ENCODE measurements at places on chromosomes 16 and 17.
A peak's percentile ranks its signal among the peaks of the same experiment; 100 is the strongest.

- no peak for DNase-seq
Observed at GRCh38 chr17:61065263-61065773, 334.3 kb upstream of the TBX2 start.

- no peak for DNase-seq
Observed at GRCh38 chr16:58885528-58886170, 151.5 kb upstream of the GOT2 start.

GRCh38 chr16:65661558-65661957 is 539.7 kb upstream of the CDH11 start:
- DNase-seq = no peak

DNA sequence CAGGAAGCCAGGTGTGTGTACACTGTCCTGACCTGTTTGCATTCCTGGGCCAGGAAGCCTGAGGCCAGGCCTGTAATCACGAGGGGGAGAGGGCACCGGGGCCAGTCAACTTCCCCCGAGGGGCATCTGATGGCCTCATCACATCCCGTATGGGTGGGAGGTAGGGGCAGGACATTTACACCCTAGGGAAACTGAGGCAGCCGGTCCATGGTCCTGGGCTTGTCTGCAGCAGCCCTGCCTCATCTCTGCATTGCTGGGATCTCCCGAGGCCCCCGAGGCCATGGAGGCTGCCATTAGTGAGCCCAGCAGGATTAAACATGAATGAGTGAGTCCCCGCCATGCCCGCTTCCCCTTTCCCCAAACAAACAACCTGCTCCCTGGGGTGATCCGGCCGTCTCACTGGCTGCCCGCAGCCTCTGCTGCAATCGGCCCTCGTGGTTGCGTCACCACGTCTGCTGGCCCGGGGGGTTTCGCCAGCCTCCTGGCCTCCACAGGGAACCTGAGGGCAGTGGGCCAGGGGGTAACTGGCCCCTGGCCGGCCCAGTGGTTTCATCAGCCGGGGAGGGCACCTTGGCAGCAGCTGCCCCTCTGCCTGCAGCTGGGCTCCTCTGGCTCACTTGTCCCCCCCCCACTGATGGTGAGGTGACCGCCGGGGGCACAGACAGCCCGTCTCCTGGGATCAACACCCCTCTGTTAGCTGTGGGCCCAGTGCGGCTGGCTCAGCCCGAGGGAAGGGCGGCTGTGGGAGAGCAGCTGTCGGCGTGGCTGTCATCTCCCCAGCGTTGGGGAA is 88.3 kb upstream of the GSE1 start:
- no peak for DNase-seq

DNA sequence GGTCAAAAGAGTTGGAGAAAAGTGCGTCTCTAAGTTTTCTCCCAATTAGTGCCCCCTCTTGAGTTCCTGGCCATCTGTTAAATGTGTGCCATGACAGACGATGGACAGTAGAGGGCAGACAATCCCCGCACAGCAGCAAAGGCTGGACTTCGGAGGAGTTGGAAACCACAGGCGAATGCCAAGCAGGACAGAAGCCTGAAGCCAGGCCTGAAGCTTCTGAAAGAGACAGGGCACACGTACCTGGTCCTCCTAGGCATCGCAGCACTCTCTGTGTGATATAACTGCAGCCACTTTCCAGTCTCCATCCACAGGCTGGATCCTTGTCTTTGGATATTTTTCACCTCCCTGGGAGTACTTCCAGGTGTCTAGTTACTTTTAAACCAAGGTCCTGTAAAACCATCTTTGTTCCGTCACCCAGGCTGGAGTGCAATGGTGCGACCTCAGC is 14.5 kb downstream of the C17orf100 start:
- DNase-seq = peak; percentile 60

- DNase-seq = no peak
Observed at GRCh38 chr17:79829004-79829403, 10.2 kb downstream of the CBX4 start.

DNA sequence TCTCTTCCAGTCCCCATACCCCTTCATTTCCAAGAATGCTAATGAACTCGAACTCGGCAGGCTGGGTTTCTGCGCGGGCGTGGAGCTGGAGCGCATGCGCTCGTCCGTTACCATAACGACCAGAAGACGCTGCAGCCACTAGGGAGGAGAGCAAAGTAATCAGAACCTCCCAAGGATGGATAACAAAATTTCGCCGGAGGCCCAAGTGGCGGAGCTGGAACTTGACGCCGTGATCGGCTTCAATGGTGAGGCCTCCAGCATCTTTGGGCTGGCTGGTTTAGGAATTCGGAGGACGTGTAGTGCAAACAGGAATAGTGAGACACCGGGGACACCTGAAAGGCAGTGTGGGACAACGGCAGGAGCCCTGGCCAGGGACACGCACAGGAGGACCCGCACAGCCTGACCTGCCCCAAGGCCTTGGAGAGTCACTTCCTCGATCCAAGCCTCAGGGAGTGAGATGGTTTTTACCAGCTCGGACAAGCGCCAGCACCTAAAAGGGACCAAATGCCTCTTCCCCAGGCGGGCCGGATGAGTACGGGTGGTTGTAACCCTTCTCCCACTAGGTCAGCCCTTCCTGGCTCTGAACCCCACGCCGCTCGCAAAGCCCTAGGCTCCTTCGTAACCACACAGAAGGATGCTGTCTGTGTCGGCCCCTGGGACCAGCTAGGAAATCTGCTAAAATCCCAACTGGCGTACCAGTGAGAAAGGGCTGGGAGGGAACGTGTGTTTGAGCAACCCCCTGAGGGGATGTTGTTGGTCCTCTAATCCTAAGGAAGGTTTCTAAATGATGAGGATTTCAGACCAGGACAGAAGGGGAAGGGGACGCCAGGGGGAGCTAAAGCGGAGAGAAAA is at the start of gene CFAP52:
Gene CFAP52, plus strand, starts transcription at position 122 of the 852 bp plus-strand sequence. Its CDS starts 54 bp downstream, at position 176.
- peak; percentile 50 for DNase-seq

- no peak for DNase-seq
Observed at GRCh38 chr17:74430706-74431567, 951 bp upstream of the GPRC5C start.

GRCh38 chr17:4585638-4585994 is 1.3 kb downstream of the SMTNL2 start:
- no peak for DNase-seq

DNA sequence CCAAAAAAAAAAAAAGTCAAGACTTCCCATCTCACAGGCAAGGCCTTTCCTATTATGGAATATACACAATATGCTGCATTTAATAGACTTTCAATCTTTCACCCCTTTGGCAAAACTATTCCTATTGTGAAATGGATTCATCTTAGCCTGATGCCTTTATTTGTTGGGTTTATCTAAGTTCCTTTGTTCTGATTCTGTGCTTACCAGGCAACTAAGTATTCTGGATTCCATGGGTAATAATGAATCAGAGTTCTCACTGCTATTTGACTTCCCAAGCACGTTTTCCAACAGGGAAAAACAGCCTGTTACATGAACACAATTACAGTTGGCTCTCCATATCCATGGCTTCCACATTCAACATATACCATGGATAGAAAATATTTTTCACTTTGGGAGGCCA is 135.5 kb downstream of the MYO1D start:
- no peak for DNase-seq

GRCh38 chr16:55901566-55902217 is 26.5 kb upstream of the CES5A start:
- DNase-seq = no peak

DNA sequence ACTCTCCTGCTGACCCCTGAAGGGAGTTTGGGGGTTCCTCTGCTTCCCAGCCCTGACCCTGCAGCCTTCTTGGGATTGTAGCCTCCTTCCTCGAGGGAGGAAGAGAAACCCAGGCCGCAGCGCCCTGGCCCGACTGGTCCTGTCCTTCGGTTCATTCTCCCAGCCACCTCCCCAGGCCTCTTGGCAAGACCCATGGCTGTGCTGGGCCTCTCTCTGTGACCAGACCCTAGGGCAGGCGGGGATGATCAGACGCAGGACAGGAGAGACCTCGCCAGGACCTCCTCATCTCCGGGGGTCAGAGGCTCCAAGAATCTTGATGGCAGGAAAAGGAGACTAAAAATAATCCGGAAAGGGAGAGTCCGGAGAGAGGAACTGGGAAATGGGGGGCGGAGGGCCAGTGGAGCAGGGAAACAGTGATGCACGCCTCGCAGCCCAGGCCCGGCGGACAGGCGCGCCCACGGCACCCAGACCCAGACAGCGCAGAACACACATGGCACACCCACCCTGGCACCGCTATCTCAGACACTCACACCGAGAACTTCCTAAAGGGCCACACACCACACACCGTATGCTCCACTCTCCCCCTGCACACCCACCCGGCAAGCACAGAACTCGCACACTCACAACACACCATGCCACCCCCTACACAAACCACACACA is 1.2 kb downstream of the ARHGEF15 start:
- DNase-seq = no peak

DNA sequence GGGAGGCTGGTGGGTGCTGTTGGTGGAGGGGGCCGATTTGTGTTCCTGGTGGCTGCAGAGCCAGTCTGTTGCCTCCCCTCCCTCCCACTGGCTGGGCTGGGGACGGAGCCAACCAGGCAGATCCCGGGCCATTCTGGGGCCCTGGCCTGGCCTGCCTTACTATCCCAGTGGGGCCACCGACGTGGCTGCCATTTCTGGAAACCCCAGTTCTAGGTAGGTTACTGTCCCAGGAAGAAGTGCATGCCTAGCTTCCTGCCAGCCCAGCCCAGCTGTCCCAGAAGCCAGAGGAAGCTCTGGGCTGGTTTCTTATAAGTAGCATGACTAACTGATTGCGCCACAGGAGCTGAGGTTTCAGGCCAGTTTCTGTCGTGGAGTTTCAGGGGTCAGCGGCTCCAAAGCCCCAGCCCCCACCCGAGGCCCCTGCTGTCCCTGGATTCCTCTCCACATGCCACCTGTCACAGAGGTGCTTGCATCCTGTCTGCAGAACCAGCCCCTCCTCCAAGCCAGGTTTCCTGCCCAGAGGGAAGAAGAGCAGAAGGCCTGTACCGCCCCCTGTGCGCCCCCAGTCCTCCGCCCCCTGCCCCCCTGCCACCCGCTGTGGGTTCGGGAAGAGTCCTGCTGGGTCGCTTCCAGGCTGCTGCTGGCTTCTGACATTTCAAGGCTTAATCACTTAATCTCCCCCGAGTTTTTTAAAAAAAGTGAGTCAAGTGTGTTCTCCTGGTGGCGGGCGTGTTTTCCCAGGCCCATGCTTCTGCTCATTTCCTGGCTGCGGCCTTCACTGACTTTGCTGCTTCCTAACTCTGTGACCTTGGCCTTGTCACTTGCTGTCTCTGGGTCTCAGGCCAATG is 13.2 kb downstream of the IL4R start:
- peak; percentile 78 for DNase-seq

All from AG04450 (cell line).